CD8-positive, alpha-beta memory T cell (primary cell): ENCODE measurements at places on chromosomes 7 and 10. TPM values are rescaled to one million over a fixed set of nuclear protein-coding genes. Genes with fewer than 3 reads are reported as not detected.

GRCh38 chr10:73823391-73823790 lies 12.0 kb upstream of the NDST2 start:
- H3K27me3 ChIP-seq: no peaks in the 10 kb centered on the region
- H3K4me3 ChIP-seq: no peak overlapping the region
- H3K36me3 ChIP-seq: peaks cover 23% of the 10 kb centered on the region
- H3K4me1 ChIP-seq: no peaks in the 10 kb centered on the region
- DNase-seq: no peak

GRCh38 chr7:47485640-47486435 lies 96.1 kb downstream of the TNS3 start:
- no peak for DNase-seq
- H3K4me3 ChIP-seq: no peak overlapping the region
- H3K27ac ChIP-seq: no peak overlapping the region
- H3K4me1 ChIP-seq: no peaks in the 10 kb centered on the region
- no peaks in the 10 kb centered on the region for H3K27me3 ChIP-seq

- DNase-seq: no peak
- no peak overlapping the region for H3K27ac ChIP-seq
- H3K4me3 ChIP-seq: no peak overlapping the region
These were observed 501.2 kb upstream of the COBL start for GRCh38 chr7:51817694-51818225.

- peaks cover 36% of the 10 kb centered on the region for H3K4me1 ChIP-seq
- no peaks in the 10 kb centered on the region for H3K36me3 ChIP-seq
- peak overlapping the region; percentile 17 for H3K27ac ChIP-seq
- DNase-seq: peak; percentile 70
These were observed 21.5 kb upstream of the ZNF800 start for GRCh38 chr7:127413962-127414361.

DNA sequence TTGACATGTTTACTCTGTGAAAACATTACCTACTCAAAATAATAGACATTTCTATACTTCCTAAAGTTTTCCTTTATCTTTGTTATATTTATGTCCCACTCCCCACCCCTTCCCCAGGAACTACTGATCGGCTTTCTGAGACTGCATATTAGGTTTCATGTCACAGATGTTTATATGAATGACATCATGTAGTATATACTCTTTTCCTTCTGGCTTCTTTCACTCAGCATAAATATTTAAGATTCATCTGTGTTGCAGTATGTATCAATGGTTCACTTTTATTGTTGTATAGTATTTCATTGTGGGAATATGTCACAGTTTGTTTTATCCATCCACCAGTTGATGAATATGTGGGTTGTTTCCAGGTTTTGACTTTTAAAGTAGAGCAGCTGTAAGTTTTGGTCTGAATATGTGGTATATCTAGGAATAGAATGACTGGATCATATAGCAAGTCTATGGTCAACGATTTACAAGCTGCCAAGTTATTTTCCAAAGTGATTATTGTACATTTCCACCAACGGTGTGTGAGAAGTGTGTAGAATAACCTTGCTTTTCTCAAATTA lies 73.8 kb upstream of the CAV2 start:
- no peak overlapping the region for H3K27ac ChIP-seq
- no peak overlapping the region for H3K4me3 ChIP-seq
- no peaks in the 10 kb centered on the region for H3K4me1 ChIP-seq
- H3K27me3 ChIP-seq: no peaks in the 10 kb centered on the region

- H3K4me3 ChIP-seq: peak overlapping the region; percentile 87
- peak overlapping the region; percentile 96 for H3K27ac ChIP-seq
These were observed 604 bp upstream of the STAM start for GRCh38 chr10:17643339-17643754.

Gene FAM25C
- total RNA-seq: not detected

DNA sequence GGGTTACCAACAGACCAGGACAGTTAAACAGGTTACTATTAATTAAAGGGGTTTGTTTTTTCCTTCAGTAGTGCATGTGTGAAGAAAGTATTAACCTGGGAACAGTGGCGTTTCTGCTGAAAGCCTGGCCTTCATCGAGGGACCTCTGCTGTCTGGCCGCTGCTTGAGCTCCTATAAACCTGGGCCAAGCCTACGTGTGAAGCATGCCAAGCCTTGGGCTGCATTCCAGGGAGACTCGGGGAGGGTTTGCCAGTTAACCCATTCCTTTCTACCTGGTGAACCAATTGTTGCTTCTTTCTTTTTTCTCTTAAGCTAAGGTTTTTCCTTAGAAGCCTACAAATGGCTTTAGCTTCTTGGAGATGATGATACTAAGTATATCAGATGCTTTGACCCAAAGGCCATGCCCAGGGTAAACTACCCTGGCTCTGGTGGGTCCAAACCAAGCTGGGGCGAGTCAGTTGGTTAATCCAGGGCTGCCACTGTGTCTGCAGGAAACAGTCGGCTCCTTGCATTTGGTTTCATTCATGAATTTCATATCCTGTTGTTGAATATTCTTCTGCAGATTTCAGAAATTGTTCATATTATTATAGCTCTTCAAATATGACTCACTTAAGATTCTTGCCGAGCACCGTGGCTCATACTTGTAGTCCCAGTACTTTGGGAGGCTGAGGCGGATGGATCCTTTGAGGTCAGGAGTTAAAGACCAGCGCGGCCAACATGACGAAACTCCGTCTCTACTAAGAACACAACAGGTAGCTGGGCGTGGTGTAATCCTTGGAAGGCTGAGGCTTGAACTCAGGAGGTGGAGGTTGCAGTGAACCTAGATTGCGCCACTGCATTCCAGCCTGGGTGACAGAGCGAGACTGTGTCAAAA lies 23.8 kb downstream of the PFKP start:
- H3K4me1 ChIP-seq: peaks cover 17% of the 10 kb centered on the region
- H3K36me3 ChIP-seq: peaks cover 4% of the 10 kb centered on the region
- no peak for DNase-seq

DNA sequence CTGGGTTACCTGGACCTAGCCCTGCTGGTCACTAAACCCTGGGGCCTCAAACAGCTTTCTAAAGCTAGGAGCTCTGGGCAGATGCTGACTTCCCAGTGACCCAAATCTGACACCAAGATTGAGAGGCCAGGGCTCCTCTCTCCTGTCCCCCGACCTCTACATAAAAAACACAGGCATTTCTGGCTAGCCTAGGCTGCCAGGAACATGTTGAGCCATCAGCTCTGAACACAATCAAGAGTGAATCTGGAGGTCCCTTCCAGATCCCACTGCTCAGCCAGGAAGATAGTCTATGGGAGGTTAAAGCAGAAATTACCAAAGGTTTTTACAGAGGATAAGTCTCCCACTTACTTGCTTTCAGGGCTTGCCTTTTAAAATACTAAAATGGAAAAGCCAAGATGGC lies 22.1 kb upstream of the PDE1C start:
- no peak overlapping the region for H3K4me3 ChIP-seq
- H3K36me3 ChIP-seq: no peaks in the 10 kb centered on the region
- no peaks in the 10 kb centered on the region for H3K27me3 ChIP-seq
- no peaks in the 10 kb centered on the region for H3K4me1 ChIP-seq

GRCh38 chr10:118908557-118909256 lies 120.8 kb upstream of the NANOS1 start:
- H3K4me1 ChIP-seq: no peaks in the 10 kb centered on the region
- no peaks in the 10 kb centered on the region for H3K27me3 ChIP-seq
- H3K36me3 ChIP-seq: no peaks in the 10 kb centered on the region
- no peak overlapping the region for H3K27ac ChIP-seq
- no peak overlapping the region for H3K4me3 ChIP-seq

DNA sequence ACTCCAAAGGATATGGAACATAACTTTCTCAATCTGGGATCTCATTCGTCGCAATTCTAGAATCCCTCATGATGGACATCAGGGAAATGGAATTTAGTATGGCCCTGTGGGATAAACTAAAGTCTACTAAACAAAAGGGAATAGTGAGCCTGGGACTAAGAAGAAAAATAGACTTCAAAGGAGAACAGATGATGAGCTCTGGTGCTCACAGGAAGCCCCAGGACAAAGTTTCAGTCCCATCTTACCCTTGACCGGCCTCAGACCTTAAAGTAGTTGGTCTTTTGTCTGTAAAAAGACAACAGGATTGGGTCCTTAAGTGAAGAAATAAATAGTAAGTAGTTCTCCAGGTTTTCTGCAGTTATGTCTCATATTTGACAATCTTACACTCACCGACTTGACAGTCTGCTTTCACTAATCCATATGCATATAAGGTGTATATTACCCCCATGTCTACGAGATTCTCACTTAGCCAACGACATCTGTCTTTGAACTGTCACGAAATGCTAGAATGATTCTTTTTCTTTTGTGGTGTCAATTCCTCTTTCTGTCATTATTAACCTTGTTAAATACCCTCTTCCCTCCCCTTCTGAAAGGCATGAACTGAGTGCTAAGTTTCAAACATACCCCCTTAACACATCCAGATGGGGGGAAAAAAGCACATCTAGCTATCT lies 10.9 kb upstream of the IKZF1 start:
- H3K4me1 ChIP-seq: no peaks in the 10 kb centered on the region
- no peaks in the 10 kb centered on the region for H3K36me3 ChIP-seq
- DNase-seq: no peak
- H3K27ac ChIP-seq: no peak overlapping the region

DNA sequence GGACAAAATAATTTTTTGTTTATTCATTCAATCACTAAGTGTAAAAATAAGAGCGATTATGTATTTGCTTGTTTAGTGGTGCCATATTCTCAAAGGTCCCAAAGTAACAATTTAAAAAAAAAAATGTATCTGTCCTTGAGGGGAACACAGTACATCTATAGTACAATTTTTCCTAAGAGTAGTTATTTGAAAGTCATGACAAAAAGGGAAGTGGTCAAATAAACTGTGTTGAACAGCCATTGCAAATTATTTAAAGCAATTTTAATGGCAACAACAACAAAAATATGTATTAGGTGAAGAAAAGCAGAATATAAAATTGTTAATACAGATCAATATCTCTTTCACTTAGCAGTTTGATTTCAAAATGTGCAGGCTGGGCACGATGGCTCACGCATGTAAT lies 943.5 kb downstream of the CNTNAP2 start:
- H3K27me3 ChIP-seq: no peaks in the 10 kb centered on the region
- no peaks in the 10 kb centered on the region for H3K36me3 ChIP-seq
- H3K4me1 ChIP-seq: no peaks in the 10 kb centered on the region
- no peak overlapping the region for H3K4me3 ChIP-seq
- no peak overlapping the region for H3K27ac ChIP-seq
- no peak for DNase-seq

- H3K27ac ChIP-seq: no peak overlapping the region
- H3K27me3 ChIP-seq: no peaks in the 10 kb centered on the region
- H3K4me1 ChIP-seq: no peaks in the 10 kb centered on the region
- H3K36me3 ChIP-seq: no peaks in the 10 kb centered on the region
These were observed 344.6 kb upstream of the SHH start for GRCh38 chr7:156156734-156157408.

Gene UCN3
- total RNA-seq: not detected

DNA sequence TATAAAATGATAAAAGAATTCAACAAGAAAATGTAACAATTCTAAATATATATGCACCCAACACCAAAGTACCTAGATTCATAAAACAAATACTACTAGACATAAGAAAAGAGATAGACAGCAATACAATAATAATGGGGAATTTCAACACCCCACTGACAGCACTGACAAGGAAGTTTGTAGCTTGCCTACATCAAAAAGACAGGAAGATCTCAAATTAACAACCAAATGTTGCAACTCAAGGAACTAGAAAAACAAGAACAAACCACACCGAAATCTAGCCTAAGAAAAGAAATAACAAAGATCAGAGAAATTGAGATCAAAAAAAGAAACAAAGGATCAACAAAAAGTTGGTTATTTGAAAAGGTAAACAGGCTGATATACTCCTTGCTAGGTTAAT lies 36.5 kb upstream of the TNKS2 start:
- no peak overlapping the region for H3K27ac ChIP-seq
- no peak overlapping the region for H3K4me3 ChIP-seq
- no peaks in the 10 kb centered on the region for H3K4me1 ChIP-seq
- DNase-seq: no peak
- H3K27me3 ChIP-seq: no peaks in the 10 kb centered on the region
